Endodermal cell (in vitro differentiated cells): ENCODE measurements at places on chromosomes 16 and 17.

DNA sequence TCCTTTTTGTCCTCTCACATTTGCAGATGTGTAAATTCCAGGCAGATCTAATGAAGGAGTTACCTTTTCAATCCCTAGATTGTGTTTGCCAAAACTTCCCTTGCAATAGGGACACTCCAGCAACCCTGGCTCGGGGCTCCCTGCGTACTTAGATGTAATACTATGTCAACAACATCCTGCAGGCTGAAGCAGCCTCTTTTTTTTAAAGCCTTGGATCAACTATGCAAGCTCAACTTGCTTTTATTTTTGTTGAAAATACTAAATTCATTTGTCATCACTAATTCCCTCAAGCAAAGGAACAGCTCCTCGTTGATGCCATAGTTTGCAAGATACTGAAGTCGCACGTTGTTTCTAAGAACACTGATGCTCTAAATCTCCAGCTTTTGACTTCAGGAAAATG lies 59.1 kb downstream of the GRIN2A start:
- H3K27me3 ChIP-seq = peaks cover 49% of the 10 kb centered on the region
- no peaks in the 10 kb centered on the region for H3K36me3 ChIP-seq
- DNase-seq = no peak
- H3K4me3 ChIP-seq = no peak overlapping the region
- H3K4me1 ChIP-seq = no peaks in the 10 kb centered on the region
- no peak overlapping the region for H3K27ac ChIP-seq

GRCh38 chr17:12853921-12854320 lies 64.6 kb downstream of the ARHGAP44 start:
- no peak overlapping the region for H3K4me3 ChIP-seq
- DNase-seq = peak; percentile 68
- H3K4me1 ChIP-seq = no peaks in the 10 kb centered on the region
- H3K27ac ChIP-seq = no peak overlapping the region
- no peaks in the 10 kb centered on the region for H3K36me3 ChIP-seq

DNA sequence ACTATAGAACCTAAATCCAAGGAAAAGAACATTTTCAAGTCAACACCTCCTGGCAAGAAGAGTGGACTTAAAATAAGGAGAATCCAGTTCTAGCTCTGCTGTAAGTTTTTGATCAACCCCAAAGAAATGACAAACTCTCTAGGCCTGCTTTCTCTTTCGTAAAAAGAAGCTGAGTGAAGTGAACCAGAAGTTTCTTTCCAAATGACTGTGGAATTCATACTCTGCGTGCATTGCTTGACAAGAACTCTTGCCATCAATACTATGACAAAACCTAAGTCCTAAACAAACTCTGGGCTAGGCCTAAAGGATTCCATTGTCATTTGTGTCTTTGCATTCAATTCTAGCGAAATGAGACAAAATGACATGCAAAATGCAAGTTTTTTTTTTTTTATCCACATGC lies 187.5 kb upstream of the SOX9 start:
- H3K4me1 ChIP-seq = no peaks in the 10 kb centered on the region
- no peak overlapping the region for H3K4me3 ChIP-seq
- H3K27me3 ChIP-seq = no peaks in the 10 kb centered on the region
- DNase-seq = no peak
- H3K36me3 ChIP-seq = no peaks in the 10 kb centered on the region
- H3K27ac ChIP-seq = no peak overlapping the region

- no peaks in the 10 kb centered on the region for H3K36me3 ChIP-seq
- peak overlapping the region; percentile 17 for H3K4me3 ChIP-seq
- H3K4me1 ChIP-seq = no peaks in the 10 kb centered on the region
- no peaks in the 10 kb centered on the region for H3K27me3 ChIP-seq
- peak; percentile 82 for DNase-seq
Measured at GRCh38 chr16:50671644-50672260, 9.4 kb downstream of the SNX20 start.

- no peaks in the 10 kb centered on the region for H3K27me3 ChIP-seq
- peaks cover 44% of the 10 kb centered on the region for H3K36me3 ChIP-seq
- H3K27ac ChIP-seq = no peak overlapping the region
- H3K4me1 ChIP-seq = no peaks in the 10 kb centered on the region
- H3K4me3 ChIP-seq = no peak overlapping the region
- DNase-seq = no peak
Measured at GRCh38 chr16:87459833-87460232, 33.0 kb downstream of the ZCCHC14 start.

DNA sequence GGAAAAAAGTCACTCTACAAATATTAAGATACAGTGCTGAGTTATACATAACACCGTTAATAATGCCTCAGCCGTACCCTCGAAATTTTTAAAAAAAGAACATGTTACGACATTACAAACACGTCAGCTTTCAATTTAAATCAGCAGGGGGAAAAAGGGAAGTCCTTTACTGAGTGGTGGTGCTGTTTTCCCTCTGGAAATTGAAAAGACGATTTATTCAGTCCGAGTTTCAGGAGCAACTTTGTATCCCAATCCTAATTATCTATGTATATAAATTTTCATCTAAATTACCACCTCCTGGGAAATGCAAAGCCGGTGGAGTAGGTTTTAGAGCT lies 1.3 kb downstream of the NETO2 start:
- peaks cover 6% of the 10 kb centered on the region for H3K36me3 ChIP-seq
- H3K27me3 ChIP-seq = no peaks in the 10 kb centered on the region
- no peak overlapping the region for H3K27ac ChIP-seq
- no peak for DNase-seq
- peak overlapping the region; percentile 85 for H3K4me3 ChIP-seq

- H3K27me3 ChIP-seq = no peaks in the 10 kb centered on the region
- no peak overlapping the region for H3K4me3 ChIP-seq
- no peak overlapping the region for H3K27ac ChIP-seq
- DNase-seq = no peak
Measured at GRCh38 chr17:17088541-17089525, 46.6 kb downstream of the MPRIP start.

DNA sequence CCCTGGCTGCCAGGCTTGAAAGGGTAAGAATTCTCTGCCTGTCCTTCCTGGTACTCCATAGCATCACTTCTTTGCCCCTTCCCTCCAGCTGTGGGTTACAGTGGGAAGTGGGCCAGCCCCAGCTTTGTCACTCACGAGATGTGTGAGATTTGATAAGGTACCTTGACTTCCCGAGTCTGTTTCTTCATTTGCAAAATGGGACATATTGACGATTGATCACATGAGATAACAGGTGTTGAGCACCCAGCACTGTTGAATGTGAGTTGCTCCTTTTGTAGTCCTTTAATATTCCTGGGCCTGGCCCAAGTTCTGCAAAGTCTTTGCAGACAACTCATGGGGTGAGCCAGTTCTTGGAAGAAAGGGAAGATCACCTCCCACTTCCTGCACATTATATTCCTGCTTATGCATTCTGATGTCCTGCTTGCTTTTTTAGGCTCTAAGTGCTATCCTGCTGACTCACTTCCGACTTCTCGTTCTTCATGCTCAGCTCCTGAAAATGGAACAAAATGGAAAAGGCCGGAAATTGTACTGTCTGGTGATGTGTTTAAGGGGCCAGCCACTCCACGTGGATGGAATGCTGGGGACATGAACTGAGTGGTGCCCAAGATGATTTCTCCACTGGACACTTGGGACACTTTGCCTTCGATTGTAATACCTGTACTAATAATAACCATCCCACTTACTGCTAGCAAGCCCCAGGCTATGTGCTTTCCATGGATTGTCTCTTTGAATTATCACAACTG lies 8.3 kb upstream of the NLK start:
- peak; percentile 41 for DNase-seq
- H3K27me3 ChIP-seq = no peaks in the 10 kb centered on the region
- H3K4me1 ChIP-seq = peaks cover 8% of the 10 kb centered on the region

GRCh38 chr17:7235693-7236665 lies 1.7 kb upstream of the DVL2 start:
- H3K4me1 ChIP-seq = peaks cover 5% of the 10 kb centered on the region
- no peak overlapping the region for H3K27ac ChIP-seq
- DNase-seq = no peak
- no peaks in the 10 kb centered on the region for H3K27me3 ChIP-seq

DNA sequence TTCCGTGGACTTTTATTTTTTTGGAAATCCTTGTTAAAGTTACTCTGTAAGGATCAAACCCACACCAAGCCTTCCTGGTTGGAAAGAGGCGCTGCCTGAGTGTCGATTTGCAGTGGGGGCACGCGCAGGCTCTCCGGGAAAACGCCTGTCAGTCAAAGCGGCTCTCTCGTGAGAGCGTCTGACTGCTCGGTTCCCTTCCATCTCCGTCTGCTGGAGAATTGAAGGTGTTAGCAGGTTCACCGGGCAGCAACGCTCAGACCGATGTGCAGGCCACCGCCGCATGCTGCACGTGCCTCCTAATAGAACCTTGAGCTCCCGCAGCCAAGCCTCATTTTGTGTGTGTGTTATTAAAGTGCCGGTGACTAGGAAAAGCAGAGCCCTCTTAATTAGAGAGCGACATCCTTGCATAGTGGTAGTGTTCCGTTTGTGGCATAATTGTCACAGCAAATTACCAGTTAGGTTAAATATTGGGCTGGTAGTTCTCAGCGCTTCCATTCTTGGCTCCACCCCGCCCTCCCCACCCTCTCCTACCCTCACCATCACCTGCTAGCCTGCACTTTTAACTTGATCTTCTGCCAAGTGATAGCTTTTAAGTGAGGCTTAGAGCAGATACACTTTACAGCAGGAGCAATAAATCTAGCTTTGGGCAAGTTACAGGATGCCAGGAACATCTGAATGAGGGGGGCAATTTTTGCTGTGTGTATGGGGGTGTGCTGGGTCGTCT lies 75.5 kb downstream of the RPA1 start:
- H3K4me1 ChIP-seq = peaks cover 23% of the 10 kb centered on the region
- no peak for DNase-seq
- H3K36me3 ChIP-seq = no peaks in the 10 kb centered on the region

GRCh38 chr16:28294201-28294600 lies 1.9 kb downstream of the SBK1 start:
- peaks cover 14% of the 10 kb centered on the region for H3K4me1 ChIP-seq
- H3K4me3 ChIP-seq = peak overlapping the region; percentile 94
- H3K27me3 ChIP-seq = no peaks in the 10 kb centered on the region
- DNase-seq = no peak
- H3K27ac ChIP-seq = no peak overlapping the region

- no peaks in the 10 kb centered on the region for H3K4me1 ChIP-seq
- no peak overlapping the region for H3K4me3 ChIP-seq
- no peaks in the 10 kb centered on the region for H3K27me3 ChIP-seq
- no peaks in the 10 kb centered on the region for H3K36me3 ChIP-seq
Measured at GRCh38 chr17:50162466-50163254, 3.1 kb upstream of the SGCA start.

DNA sequence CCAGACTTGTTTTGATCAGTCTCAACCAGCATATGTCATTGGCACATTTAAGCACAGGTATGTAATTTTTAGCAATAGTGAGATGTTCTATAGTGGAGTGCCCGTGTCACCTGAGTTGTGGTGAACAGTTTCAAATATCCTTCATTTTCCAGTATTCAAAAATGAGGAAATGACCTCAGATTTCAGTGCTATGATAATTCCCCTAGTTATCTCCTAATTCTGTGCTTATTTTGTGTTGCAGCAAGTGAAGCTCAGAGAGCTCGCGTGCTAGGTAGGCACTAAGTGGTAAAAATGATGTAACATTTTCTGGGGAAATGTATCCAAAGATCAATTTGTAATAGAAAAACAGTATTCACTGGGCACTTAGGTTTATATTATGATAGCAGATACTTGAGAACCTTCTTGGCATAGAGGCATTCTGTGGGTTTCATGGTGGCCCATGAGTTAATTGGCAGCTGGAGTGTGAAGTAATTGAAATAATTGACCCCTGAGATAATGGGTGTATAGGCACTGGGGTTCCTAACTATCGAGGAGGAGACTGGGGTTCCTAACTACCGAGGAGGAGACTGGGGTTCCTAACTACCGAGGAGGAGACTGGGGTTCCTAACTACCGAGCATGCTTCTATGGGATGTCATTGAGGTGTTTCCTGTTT lies 159.1 kb downstream of the PRKCA start:
- no peak overlapping the region for H3K4me3 ChIP-seq
- H3K36me3 ChIP-seq = no peaks in the 10 kb centered on the region
- no peaks in the 10 kb centered on the region for H3K4me1 ChIP-seq
- DNase-seq = no peak

DNA sequence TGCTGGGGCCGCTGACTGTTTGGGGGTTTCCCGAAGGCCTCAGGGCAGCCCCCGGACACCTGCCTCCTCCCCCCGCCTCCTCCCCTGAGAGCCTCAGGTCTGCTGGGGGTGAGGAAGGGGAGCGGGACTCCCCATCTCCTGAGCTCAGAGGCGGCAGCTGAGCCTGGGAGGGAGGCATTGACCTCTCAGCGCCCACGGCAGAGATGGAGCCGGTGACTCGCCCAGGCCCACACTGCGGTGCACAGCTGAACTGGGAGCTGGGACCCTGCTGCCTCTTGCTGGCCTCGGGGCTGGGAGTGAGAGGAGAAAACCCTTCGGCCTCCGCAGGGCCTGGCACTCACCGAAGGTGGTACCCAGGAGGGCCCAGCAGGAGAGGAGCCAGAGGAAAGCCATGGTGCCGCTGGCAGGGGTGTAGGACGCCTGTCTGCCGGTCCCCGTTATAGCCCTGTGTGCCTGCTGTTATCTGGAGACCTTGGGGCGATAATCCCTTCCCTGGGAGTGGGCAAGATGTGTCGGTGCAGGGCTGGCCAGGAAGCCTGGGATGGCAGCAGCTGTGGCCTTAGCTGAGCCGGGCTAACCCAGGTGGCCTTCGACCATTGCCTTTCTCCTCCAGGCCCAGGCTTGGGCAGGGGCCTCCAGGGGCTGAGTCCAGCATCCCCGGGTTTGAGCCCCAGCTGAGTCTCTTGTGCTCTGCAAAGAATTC lies at the start of gene CTRB2:
TSS of gene CTRB2 (minus strand) at position 413 of the 703 bp plus-strand sequence. CDS start at position 393, 20 bp downstream.
- no peaks in the 10 kb centered on the region for H3K27me3 ChIP-seq
- no peaks in the 10 kb centered on the region for H3K4me1 ChIP-seq
- H3K4me3 ChIP-seq = no peak within 1 kb of the TSS

GRCh38 chr17:59633658-59634359 lies 14.1 kb downstream of the CLTC start:
- H3K27ac ChIP-seq = no peak overlapping the region
- DNase-seq = no peak
- H3K4me3 ChIP-seq = no peak overlapping the region

GRCh38 chr16:14378131-14378551 lies 251.9 kb downstream of the PARN start:
- no peak overlapping the region for H3K4me3 ChIP-seq
- DNase-seq = no peak
- no peaks in the 10 kb centered on the region for H3K36me3 ChIP-seq
- no peak overlapping the region for H3K27ac ChIP-seq
- no peaks in the 10 kb centered on the region for H3K4me1 ChIP-seq

DNA sequence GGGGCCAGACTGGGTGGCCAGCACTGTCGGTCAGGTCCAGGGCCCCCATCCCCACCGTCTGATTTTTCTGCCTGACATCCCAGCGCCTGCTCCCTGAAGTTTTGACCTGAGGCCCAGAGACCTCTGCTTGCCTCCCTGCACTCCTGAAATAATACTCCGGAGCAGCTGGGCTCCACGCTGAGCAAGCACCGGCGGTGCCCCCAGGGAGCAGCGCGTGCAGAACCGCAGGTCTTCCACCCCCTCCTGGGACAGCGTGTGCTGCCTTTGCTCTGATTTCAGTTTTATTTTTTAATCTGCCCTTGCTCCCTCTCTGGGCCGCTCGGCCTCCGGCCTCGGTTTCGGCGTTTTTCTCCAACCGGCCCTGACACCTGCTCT lies 132.4 kb upstream of the GSE1 start:
- no peaks in the 10 kb centered on the region for H3K27me3 ChIP-seq
- H3K4me1 ChIP-seq = no peaks in the 10 kb centered on the region
- DNase-seq = no peak
- no peak overlapping the region for H3K4me3 ChIP-seq
- H3K36me3 ChIP-seq = no peaks in the 10 kb centered on the region

GRCh38 chr17:48374650-48375230 lies 55.3 kb downstream of the SKAP1 start:
- peaks cover 12% of the 10 kb centered on the region for H3K27me3 ChIP-seq
- peak; percentile 92 for DNase-seq
- no peak overlapping the region for H3K4me3 ChIP-seq
- H3K27ac ChIP-seq = no peak overlapping the region
